Spleen (tissue), 13 donors: ENCODE measurements at places on chromosomes 16 and 17. TPM values are rescaled to one million over a fixed set of nuclear protein-coding genes. Genes with fewer than 3 reads are reported as not detected.

GRCh38 chr17:65975878-65976277 lies 216.1 kb downstream of the CEP112 start:
- no peak for DNase-seq

GRCh38 chr17:8488491-8488890 lies 52.8 kb downstream of the NDEL1 start:
- no peak for DNase-seq

GRCh38 chr16:73878611-73879010 lies 418.0 kb upstream of the PSMD7 start:
- DNase-seq: no peak

DNA sequence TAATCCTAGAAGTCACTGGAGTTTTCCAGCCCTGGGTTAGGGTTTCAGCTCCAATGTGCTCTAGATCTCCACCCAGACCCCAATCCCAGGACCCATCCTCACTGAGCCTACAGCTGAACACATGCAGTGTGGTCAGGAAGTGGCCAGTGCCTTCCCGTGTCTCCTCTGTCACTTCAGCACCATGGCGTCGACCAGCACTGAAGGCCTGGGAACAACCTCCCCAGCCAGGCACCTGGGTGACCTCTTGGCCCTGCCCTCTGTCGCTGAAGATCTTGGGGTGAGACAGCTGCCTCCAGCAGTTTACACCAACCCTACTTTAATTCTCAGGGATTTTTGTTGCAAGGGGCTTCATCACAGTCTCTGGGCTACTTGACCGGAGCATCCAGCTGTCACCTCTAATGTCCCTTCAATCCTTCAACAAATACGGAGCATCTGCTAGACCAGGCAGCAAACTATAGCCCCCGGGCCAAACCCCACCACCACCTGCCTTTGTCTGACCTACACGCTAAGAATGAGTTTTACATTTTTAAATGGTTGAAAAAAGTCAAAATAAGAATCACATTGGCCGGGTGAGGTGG lies 18.0 kb upstream of the GSG1L start:
- no peak for DNase-seq

DNA sequence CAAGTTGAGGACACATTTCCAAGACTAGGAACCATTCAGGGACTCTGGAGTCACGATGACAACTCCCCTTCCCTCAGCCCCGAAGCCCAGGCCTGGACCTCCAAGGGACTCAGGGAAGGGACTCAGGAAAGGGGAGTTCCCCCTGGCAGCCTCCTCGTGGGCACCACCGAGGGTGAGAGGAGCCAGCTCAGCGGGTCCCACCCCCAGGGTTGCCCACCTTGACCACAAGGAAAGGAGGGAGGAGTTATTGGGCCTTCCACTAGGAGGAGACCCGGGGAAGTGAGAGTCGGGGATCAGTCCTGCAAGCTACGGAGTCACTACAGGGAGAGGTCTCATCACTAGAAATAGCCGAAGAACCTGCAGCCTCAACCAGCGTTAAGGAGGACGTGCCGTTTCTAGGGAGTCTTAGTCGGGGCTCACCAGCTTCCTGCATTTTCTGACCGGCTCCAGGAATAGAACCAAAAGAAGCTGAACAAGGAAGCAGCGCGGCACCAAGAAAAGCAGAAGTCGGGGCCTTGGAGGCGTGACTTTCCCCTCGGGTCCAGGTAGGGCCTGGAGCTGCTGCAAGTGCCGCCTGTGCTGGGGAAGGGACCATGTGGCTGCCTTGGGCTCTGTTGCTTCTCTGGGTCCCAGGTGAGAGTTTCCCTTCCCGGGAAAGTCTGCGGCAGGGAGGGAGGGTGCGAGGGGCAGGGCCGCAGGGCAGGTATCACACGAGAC lies at the start of gene CD300A:
Gene CD300A, plus strand, starts transcription at position 524 of the 717 bp plus-strand sequence. Its CDS starts 70 bp downstream, at position 594.
- peak; percentile 94 for DNase-seq

GRCh38 chr16:54746596-54746995 lies 184.1 kb upstream of the IRX5 start:
- no peak for DNase-seq

GRCh38 chr16:15618392-15618791 lies 24.6 kb downstream of the MARF1 start:
- no peak for DNase-seq

DNA sequence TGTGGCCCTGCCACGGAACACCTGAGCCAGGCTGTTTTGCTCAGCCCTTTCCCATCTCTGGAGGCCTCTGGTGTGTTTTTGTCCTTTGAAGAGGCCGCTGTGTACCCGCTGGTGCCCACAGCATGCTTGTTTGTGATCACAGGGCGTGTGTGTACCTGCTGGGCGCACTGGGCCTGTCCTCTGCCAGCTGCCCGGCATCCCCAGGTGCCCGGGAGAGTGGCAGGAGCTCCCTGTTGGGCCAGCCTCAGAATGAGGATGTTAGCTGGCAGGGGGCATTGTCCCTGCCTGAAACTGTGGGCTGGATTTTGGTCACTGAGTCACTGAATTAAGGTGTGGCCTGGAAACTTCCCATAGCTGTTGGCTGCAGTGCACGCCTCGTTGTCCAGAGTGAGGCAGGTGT lies 31.1 kb downstream of the BAIAP2 start:
- no peak for DNase-seq

DNA sequence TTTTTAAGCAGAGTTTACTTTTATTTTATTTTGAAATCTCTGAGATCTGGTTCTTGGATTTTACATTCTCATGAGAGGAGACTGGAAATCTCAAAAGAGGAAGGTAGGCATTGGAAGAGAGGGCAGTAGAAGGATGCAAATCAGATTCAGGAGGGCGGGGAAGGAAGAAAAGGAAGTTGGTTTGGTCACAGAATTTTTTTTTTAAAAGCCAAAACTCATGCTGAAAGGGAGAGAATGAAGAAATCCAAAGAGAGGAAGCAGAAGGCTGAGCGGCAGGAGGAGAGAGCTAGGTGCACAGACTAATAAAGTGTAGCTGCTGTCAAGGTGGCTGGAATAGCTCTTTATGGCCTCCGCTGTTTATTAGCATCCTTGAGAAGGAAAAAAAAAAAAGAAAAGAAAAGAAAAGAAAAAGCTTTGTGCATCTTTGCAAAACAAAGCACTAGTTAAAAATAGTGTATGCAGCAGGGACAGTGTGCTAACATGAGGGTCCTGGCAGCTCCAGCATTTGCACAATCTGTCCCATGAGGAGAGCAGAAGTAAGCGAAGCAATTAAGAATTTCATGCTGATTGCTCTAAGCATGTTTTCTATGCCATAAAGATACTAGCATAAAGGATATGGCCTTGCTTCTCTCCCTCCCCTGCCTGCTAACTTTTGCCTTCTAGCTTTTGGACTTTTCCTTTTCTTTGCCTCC lies 194.2 kb downstream of the ZFHX3 start:
- DNase-seq: no peak

DNA sequence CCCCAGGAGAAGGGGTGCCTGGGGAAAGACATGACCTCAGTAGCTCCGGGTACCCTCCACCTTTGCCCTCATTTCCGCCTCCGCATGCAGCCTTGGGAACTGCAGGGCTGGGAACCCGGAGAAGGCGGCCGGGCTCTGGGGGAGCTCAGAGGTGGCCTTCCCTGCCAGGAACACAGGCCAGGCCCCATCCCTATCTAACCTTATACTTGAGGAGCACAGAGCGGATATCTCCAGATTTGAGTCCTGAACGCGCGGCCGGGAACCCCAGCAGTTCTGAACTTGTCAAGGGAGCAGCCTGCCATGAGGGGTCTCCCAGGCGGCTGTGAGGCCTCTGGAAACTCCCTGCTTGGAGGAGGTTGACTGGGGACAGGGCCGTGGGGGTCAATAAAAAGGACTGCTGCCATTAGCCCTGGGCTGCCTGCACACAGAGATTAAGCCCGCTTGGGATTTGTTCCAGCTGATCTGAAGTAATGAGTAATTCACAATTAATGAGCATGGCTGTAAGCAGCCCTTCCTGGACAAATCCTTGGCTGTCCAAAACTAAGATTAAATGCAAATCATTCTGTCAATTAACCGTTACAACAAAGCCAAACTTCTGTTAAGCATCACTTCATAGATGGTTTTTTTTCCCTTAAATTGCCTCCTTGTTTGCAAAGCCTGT lies 26.3 kb upstream of the METRNL start:
- DNase-seq: peak; percentile 83

DNA sequence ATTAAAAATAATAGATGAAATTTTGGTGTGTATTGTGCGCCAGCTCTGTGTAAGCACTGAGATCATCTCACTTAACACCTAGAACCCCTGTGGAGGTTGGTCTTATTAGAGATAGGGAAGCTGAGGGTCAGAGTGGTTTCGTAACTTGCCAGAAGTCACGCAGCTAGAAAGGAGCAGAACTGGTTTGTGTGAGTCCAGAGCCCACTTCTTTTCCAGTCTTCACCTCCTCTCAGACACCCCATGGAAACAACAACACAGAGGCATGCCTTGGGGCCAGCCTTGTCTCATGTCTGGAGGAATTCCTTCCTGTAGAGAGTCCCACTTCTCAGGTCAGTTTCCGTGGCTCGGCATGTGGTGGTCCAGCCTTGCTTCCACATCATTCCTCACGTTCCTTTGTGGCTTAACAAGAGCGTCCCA lies 16.5 kb downstream of the YPEL2 start:
- no peak for DNase-seq

- DNase-seq: peak; percentile 21
Observed at GRCh38 chr16:11835309-11835708, 16.0 kb downstream of the RSL1D1 start.

DNA sequence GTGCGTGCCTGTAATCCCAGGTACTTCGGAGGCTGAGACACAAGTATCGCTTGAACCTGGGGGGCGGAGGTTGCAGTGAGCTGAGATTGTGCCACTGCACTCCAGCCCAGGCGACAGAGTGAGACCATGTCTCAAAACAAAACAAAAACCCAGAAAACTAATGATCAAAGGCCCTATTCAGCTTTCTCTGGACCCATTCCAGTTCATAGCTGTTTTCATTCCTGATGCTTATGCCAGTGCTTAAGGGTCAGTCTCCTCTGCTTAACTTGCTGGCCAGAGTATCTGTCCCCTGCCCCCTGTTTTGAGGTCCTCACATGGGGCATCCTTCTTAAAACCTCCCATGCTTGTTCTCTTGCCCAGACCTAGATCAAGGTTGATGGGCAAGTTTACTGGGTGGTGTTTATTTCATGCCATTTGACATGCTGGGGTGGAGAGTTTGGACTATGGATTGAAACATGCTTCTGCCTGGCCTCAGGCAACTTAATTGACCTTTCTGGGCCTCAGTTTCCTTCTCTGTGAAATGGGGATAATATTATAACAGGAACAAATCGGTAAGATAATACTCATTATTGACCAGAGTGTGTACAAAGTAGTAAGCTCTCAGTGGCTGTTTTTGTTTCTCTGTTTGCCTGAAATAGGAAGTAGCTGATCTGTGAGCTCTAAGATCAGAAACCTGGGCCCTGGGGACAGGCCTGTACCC lies 369.8 kb downstream of the CPPED1 start:
- no peak for DNase-seq

GRCh38 chr16:81987706-81988105 lies 23.6 kb downstream of the SDR42E1 start:
- DNase-seq: no peak

GRCh38 chr16:30350134-30350871 lies 4.8 kb downstream of the CD2BP2 start:
- DNase-seq: peak; percentile 6

- DNase-seq: peak; percentile 54
Observed at GRCh38 chr16:27840311-27841060, 223.0 kb downstream of the GSG1L start.

GRCh38 chr17:18040261-18040858 lies 1.2 kb downstream of the GID4 start:
- peak; percentile 76 for DNase-seq

GRCh38 chr17:59972778-59973177 lies 8.2 kb upstream of the RNFT1 start:
- no peak for DNase-seq

DNA sequence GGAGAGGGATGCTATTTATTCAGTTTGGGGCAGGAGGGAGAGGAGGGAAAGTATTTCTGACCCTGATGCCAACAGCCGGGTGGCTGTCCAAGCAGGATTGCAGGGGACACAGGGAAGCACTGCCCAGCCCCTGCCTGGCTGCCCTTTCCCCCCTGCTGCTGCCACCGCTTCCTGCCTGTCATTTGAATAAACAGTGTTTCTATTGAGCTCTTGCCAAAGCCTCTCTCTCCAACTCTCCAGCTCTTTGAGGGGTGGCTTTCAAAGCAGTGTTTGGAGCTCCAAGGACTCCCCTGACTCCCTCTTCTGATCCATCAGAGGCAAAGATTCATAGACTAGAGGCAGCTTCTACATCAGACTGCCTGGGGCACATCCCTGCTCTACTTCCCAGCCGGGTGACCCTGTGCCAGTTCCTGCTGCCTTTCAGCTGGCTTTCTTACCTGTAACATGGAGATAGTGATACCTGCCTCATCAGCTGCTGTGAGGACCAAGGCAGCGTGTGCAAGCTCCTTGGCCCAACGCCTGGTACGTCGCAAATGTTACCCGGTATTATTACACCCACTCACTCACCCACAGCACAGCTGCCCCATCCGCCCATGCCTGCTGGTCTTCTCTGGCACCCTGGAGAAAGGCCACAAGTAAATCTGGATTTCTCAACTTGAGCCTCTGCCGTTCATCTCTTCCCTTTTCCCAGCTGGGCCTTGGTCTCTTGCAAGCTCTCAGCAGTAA lies 9.5 kb downstream of the PROCA1 start:
- DNase-seq: no peak

- DNase-seq: peak; percentile 20
Observed at GRCh38 chr16:14304891-14305460, 233.9 kb downstream of the MRTFB start.

DNA sequence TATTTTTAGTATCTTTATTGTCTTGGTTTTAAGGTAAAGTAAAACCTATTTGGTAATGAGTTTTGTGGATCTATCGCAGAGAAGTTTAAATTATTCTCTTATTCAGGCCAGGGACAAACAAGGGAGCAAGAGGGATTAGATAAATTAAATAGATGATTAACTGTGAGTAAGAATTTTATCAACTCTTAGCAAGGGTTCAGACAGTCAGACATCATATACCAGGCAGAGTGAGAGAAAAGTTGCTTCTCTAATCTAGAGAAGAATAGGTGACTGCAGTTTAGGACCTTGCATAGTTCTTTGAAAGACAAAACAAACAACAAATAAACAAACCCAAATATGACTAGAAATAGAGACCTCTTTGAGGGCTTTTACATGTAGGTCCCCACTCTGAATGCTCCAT lies 840.2 kb upstream of the GOT2 start:
- DNase-seq: no peak

The KRT24 gene
- not detected for polyA plus RNA-seq

The CCL3 gene
- 17.6 TPM for polyA plus RNA-seq

The DNASE1L2 gene
- 1.2 TPM for polyA plus RNA-seq

The SCGB1C2 gene
- polyA plus RNA-seq: not detected

The TLCD3B gene
- not detected for polyA plus RNA-seq

The TNFRSF13B gene
- 119 TPM for polyA plus RNA-seq

The ABCA6 gene
- polyA plus RNA-seq: 2.3 TPM

The CD7 gene
- 14.8 TPM for polyA plus RNA-seq

The XYLT1 gene
- polyA plus RNA-seq: 3.2 TPM

The HSPB9 gene
- 0.11 TPM for polyA plus RNA-seq

The MYH2 gene
- polyA plus RNA-seq: not detected

The GPR142 gene
- polyA plus RNA-seq: 0.09 TPM

The TMEM132E gene
- 0.17 TPM for polyA plus RNA-seq

The TBC1D28 gene
- not detected for polyA plus RNA-seq

The CIITA gene
- polyA plus RNA-seq: 81.8 TPM

The UMOD gene
- 0.17 TPM for polyA plus RNA-seq
